Frontal cortex (tissue), 4 donors: ENCODE measurements at places on chromosomes 2 and 18.

- DNase-seq, result no peak
Observed at GRCh38 chr18:39208729-39209128, 1643.1 kb upstream of the CELF4 start.

- no peak for DNase-seq
Observed at GRCh38 chr2:217338306-217338916, 478.5 kb upstream of the TNP1 start.

GRCh38 chr18:67864677-67865340 is 348.3 kb upstream of the DSEL start:
- no peak for DNase-seq

DNA sequence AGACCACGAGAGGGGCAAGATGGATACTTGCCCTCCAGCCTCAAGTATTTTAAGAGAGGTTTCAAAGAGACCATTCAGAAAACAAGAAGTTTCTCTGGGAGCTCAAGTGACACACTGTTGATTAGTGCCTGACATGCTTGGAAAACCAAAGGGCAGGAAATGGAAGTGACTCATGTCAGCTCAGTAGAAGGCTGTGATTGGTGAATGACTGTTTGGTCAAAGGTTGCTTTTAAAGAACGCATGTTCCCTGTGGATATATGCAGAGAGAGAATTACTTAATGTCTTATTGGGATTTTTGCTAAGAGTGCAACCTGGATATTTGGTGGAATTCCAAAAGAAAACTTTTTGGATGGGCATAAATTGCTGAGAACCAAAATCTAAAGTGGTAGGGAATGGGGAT is 549.9 kb downstream of the XIRP2 start:
- DNase-seq, result no peak

DNA sequence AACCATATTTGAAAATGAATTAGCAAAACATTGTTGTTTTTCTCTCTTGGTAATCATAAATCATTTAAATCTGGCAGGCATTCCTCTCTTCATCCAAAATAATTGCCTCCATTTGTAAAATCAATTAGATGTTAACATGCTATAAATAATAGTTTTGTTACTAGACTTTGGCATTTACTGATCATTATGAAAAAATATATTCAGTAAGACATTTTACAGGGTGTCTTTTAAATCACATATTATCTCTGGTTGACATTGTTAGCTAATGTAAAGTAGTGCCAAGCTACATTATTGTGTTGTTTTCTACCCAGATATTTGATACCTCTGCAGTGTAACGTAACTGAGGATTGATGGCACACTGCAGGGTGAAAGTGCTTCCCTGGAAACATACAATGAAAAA is 31.8 kb upstream of the DLX1 start:
- DNase-seq, result no peak

GRCh38 chr2:81598453-81598852 is 1293.9 kb upstream of the LRRTM1 start:
- DNase-seq, result no peak

GRCh38 chr18:2629003-2629402 is 26.5 kb upstream of the SMCHD1 start:
- DNase-seq, result no peak

GRCh38 chr2:171158036-171158789 is 2.5 kb downstream of the TLK1 start:
- DNase-seq, result no peak

- DNase-seq, result no peak
Observed at GRCh38 chr18:50058731-50059130, 136.2 kb downstream of the MYO5B start.

DNA sequence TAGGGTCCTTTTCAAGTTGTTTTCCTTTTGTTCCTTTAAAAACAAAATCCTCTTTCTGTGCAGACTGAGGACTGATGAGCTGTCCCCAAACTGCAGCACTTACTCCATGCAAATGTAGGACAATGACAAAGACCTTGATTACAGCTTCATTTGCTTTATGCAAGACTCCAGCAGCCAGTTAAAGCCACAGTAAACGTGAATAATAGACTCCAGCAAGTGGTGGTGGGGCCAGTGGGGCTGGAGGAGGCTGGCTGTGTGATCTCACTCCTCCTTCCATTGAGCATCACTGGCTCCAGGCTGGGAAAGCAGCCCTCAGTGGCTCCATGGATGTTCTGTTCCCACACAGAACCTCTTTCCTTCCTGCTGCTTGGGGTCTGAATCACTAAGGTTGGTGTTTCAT is 306.0 kb upstream of the CELF4 start:
- no peak for DNase-seq

- DNase-seq, result no peak
Observed at GRCh38 chr2:9941196-9941995, 10.1 kb upstream of the GRHL1 start.

GRCh38 chr2:14776216-14776615 is 143.7 kb downstream of the LRATD1 start:
- no peak for DNase-seq

- no peak for DNase-seq
Observed at GRCh38 chr2:46241344-46241743, 55.9 kb upstream of the EPAS1 start.

- DNase-seq, result no peak
Observed at GRCh38 chr2:19893520-19894133, 8.2 kb downstream of the TTC32 start.

- no peak for DNase-seq
Observed at GRCh38 chr2:95301876-95302641, 4.9 kb downstream of the KCNIP3 start.

DNA sequence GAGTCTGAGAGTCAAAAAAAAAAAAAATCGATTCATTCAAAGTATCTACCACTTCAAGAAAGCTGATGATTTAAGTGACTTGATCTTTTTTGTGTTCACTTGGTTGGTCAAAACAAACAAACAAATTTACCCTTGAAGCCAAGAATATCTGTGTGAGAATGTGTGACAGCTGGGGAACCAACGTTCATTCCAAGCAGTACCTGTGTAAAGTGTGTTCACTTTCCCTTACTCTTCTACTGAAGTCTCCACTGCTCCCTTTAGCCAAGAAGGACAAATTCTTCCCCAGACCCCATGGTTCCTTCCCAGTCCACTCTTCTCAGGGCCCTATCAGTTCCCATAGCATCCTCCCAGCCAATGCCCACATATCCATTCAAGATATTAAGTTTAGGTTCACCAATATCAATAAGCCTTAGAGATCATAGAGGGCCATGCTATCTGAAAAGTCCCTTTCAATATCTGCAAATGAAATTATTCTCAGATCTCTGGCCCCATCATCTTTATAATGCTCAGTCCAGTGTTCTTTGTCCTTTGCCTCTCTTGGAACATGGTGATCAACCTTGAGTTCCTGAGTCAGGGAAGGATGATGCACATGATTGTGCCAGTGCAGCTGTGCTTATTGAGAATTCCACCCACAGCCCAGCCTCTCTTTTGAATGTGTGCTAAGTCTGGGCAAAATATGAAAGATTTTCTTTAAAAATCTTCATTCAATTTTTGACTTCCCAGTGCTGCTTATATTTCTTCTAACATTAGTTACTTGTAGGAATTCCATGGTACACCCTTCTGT is 82.8 kb upstream of the DTNA start:
- DNase-seq, result no peak

GRCh38 chr2:100427627-100428258 is 10.3 kb upstream of the CHST10 start:
- no peak for DNase-seq

DNA sequence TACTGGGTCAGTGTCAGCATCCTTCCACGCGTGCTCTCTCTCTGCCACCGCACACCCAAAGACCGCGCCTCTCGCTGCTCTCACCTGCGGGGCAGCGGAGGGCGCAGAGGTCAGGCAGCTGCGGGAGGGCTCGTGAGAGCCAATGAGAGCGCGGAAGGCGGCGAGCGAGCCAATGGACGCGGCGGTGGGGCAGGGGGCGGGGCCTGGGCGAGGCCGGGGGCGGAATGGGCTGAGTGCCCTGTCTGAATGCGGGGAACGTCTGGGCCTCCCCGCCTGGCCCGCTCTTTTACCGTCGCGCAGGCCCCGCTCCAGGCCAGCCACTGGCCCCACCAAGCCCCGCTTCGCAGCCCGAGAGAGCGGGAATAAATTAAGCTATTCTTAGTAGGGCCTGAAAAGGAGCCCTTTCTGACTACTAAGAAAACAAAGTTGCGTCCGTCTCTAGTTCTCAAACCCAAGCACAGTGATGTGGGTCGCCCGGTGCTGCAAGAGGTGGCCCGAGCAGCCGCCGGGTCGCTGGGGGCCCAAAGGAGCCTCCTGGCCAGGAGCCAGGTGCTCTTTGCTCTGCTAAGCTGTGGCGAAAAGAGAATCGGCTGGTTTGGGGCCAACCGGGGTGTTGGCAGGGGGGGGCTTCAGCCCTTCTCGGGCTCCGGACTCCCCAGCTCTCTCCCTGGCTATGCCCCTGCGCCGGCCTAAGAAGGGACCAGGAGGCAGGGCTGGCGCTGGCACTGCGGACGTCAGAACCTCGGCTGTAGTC is 81.1 kb upstream of the GLI2 start:
- no peak for DNase-seq

- DNase-seq, result no peak
Observed at GRCh38 chr2:121257480-121257840, 27.5 kb downstream of the TFCP2L1 start.

DNA sequence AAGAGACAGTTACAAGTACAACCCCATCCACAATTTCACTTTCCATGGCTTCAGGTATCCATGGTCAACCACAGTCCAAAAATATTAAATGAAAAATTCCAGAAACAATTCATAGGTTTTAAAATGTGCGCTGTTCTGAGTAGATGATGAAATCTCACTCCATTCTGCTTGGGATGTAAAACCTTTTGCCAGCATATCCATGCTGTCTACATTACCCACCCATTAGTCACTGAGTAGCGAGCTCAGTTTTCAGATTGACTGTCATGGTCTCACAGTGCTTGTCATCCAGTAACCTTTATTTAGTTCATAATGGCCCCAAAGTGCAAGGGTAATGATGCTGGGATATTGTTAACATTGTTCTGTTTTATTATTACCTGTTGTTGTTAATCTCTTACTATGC is 40.5 kb downstream of the SMAD4 start:
- no peak for DNase-seq

GRCh38 chr2:71908798-71909197 is 238.9 kb downstream of the CYP26B1 start:
- no peak for DNase-seq

- no peak for DNase-seq
Observed at GRCh38 chr2:143786026-143786765, 657.0 kb downstream of the ARHGAP15 start.
